MCF 10A (cell line): ENCODE measurements at places on chromosomes 4 and X.
A peak's percentile ranks its signal among the peaks of the same experiment; 100 is the strongest.

DNA sequence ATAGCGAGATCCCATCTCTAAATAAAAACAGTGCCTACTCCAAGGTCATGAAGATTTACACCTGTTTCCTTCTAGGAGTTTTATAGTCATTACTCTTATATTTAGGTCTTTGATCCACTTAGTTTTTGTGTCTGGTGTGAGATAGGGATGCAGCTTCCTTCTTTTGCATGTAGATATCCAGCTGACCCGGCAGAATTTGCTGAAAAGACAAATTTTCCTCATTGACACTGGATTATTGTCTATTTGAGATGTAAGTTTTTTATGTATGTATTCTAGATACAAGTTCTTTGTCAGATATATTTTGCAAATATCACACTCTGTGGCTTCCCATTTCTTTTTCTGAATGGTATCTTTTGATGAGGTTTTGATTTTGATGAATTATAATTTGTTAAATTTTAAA lies 85.4 kb downstream of the RFC1 start:
- DNase-seq = no peak

GRCh38 chr4:90186229-90186628 lies 59.0 kb downstream of the CCSER1 start:
- DNase-seq = no peak

GRCh38 chr4:177005674-177006230 lies 213.0 kb upstream of the VEGFC start:
- DNase-seq = peak; percentile 78

DNA sequence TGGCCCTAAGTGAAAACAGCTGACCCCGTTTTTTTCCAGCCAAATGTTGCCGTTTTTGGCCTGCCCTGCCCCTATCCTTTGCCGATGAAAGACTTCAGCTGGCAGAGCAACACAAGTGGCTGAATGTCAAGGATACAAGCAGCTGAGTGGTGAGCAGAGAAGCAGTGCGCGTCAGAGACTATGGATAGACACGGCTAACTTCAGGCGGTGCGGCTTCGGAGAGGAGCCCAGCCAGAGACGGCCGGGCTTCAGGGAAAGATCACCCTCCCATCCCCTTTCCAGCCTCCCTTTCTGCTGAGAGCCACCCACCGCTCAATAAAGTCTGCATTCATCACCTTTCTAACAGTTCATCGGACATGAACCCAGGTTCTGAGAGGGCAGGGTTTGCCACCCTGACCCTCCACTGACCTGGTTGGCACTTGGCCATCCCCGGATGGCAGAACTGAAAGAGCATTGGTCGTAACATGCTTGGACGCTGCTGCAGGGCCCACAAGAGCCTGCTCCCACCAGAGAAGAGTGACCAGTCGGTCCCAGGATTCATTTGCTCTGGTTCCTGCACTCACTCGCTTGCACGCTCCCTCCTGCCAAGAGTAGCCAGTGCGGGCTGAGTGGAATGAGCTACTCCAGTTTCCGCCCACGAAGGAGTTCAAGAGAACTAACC lies 125.8 kb downstream of the PPEF1 start:
- no peak for DNase-seq

GRCh38 chr4:87092389-87093141 lies 127.9 kb downstream of the KLHL8 start:
- DNase-seq = peak; percentile 98

DNA sequence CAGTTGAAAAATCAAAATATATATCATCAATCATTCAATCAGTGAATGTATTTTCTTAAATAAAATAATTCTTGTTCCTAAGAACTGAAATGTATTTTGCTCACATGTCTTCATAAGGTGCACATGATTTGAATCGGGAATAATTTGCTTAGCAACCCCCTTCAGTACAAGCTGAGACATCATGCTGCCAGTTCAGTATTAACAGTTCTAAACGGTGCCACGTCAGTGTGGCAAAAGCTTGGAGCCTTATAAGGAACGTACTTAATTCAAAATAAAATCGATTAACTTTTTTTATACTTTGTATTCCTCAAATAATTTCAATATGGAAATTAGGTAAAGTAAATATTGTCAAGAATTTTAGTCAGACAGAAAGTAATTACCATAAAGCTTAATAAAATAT lies 287.9 kb downstream of the CCSER1 start:
- DNase-seq = no peak
